ENCODE measurements at places on chromosomes 3 and 15. TPM values are rescaled to one million over a fixed set of nuclear protein-coding genes. Genes with fewer than 3 reads are reported as not detected.

GRCh38 chr3:77427528-77427927, 387.6 kb downstream of the ROBO2 start:
- no peak for DNase-seq

GRCh38 chr3:10188804-10189556, 24.3 kb downstream of the IRAK2 start:
- no peak for DNase-seq

DNA sequence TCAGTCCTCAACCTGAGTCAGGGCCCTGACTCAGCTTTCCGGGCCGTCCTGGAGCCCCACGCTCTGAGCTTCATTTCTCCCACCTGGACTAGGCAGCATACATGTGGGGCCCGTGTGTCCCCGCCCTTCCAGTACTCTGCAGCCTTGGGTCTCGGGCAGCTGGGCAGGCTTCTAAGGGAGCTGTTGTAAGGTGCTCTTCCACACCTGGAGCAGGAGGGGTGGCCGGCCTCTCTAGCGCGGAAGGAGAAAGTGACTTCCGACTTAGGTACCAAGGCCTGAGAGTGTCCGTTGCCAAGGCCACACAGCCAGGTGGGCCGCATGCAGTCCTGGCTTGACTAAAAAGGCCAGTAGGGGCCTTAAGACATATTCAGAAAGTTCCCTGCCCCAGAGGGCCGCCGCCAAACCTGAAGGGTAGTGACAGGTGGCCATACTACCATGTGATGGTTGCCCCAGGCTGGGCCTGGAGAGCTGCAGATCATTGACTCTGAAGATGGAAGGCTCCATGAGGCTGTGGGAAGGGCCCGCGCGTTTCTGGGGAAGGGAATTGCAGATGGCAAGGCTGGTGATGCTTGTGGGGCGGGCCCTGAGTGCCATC, 9.4 kb upstream of the SEMA3B start:
- no peak for DNase-seq

DNA sequence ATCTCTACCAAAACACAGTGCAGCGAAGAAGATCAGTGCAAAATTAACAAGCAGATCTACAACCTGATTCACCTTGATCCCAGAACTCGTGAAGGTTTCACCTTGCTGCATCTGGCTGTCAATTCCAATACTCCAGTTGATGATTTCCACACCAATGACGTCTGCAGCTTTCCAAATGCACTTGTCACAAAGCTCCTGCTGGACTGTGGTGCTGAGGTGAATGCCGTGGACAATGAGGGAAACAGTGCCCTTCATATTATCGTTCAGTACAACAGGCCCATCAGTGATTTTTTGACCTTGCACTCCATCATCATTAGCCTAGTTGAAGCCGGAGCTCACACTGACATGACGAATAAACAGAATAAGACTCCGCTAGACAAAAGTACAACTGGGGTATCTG, 13.2 kb downstream of the FEM1B start:
- no peak for DNase-seq

GRCh38 chr3:138384976-138385375, 36.6 kb downstream of the MRAS start:
- no peak for DNase-seq

DNA sequence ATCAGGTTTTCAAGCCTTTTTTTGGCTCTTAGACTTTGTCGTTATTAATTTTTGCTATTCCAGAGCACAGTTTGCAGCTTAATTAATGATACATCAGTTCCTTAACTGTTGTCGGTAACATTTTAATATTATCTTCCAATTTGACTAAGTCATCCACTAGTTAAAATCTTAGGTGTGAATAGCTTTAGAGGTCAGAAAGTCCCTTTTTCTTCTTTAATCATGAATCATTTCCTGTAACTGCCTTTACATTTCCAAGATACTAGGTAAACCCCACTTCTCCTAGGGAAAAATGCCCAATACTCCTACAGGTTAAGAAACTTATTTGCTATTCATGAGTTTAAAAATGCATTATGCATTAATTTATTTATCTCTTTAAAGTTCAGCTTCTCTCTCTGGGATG, 260.9 kb upstream of the CFAP20DC start:
- DNase-seq, result no peak

DNA sequence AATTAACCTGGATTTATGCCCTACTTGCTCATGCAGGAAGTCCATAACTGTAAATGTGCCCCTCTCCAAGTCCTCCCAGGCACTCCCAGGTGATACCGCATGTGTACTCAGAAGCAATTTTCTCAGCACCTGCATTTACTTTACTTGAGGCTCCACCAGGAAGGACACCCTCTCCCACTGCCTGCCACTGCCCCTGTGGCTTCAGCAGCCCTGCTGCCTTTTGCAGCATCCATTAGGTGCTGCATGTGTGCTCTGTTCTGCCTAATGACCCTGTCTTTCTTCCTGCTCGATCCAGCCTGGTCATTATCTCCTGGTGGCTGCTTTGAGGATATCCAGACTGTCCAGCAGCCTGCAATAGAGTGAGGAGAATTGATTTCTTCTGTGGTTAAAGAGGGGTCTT, 107.6 kb upstream of the SEMA6D start:
- DNase-seq, result no peak

DNA sequence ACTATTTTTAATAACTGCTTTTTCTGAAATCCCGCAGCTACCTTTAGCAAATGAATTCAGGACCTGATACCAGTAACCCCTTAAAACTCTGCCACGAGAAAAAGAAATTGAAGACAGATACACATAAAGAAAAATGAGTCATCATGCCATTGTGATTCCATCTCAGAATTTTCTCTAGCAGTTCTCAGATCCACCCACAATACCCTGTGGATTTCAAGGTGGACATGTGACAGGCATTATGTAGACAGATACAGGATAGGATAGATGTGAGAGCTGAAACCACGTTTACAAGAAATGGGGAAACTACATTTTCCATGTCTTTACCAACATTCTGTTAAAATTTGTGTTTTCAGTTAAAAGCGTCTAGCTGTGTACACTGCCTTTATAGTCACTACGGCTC, 291.9 kb upstream of the NR2F2 start:
- no peak for DNase-seq

- no peak for DNase-seq
Observed at GRCh38 chr3:158671821-158672214, 630 bp downstream of the LXN start.

GRCh38 chr3:167653760-167654159, at the start of gene WDR49:
Gene WDR49 (minus strand): TSS chr3:167653942. CDS start chr3:167653425, 517 bp downstream.
- DNase-seq, result no peak

- no peak for DNase-seq
Observed at GRCh38 chr3:67301556-67301955, 303.4 kb downstream of the KBTBD8 start.

GRCh38 chr3:169104972-169105371, 558.5 kb downstream of the MECOM start:
- no peak for DNase-seq

DNA sequence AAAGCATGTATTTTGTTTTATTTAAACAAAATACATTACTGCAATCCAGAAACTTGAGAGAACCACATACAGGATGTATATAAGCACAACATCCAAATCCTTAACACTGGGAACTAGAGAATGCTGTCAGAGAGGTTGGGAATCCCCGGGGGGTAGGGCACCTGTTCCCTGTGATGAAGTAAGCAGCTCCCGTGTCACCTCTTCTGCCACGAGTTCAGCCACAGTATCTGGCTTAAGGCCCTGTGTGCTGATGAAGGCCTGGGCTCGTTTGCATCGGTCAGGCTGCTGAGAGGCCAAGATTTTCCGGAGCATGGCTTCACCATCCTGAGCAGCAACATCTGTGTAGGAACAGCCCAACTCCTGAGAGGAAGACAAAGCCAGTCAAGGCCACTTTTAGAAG, 36.4 kb downstream of the EIF3J start:
- no peak for DNase-seq

DNA sequence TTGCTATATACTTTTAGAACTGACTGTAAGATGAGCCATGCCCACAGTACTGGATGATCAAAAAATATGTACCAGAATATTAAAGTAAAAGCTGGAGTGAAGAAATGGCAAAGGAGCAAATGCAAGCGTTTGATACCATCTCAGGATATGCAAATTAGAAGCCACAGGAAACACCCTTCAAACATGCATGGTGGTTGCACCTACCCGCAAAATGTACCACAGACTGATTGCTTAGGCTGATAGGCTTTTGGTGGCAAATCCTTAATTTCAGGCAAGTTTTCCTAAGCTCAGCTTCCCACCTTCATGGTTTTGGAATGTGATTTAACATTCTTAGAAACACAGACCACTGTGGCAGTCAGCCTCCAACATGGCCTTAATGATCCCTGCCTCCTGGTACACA, 149.0 kb downstream of the PDZRN3 start:
- no peak for DNase-seq

- DNase-seq, result no peak
Observed at GRCh38 chr3:124413989-124414598, 316.2 kb upstream of the UMPS start.

DNA sequence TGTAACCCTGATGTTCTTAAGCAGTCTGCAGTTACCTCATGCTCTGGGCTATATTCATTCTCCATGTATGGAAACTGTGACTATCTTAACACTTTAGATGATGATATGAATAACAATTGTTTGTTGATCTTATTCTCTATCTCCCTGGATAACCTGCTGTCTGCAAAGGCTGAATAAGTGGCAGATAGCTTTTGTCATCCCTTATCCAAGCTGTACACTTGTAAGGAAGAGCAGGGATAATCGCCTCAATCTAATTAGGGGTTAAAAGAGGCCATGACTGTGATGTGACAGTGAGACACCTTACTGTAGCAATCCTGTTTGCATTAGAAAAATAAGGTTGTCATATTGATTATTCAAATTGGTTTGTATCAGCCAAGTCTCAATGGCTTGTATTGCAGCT, 123.9 kb downstream of the RSRC1 start:
- no peak for DNase-seq

DNA sequence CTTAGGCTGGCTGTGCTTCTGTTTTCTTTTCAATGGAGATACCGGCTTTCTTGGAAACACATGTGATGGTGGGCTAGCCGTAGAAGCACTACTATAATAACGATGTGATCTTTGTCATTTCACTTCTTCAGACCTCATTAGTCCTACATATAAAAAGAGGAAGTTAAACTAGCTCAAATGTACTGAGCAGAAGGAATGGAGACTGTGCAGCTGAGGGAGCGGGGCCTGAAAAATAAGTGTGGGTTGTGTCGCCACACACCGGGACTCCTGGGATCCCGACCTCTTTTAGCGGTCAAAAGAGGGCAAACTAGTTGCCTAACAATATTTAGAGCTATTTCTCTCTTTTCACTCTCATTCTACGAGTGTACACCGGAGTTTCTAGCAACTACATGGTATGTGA, 1.0 kb upstream of the RNF7 start:
- DNase-seq, result no peak

- no peak for DNase-seq
Observed at GRCh38 chr3:37075955-37076354, 82.6 kb downstream of the MLH1 start.

- DNase-seq, result no peak
Observed at GRCh38 chr15:90907838-90908507, 4.9 kb downstream of the MAN2A2 start.

The TEX55 gene
- total RNA-seq, result not detected

The NCKIPSD gene
- total RNA-seq, result 17.0 TPM

The ABCC5 gene
- 49.4 TPM for total RNA-seq

The MCTP2 gene
- total RNA-seq, result 1.0 TPM

The C3orf70 gene
- 1.4 TPM for total RNA-seq

The GATA2 gene
- 11.0 TPM for total RNA-seq

The TYRO3 gene
- 3.3 TPM for total RNA-seq

The GOLGA6L10 gene
- 0.33 TPM for total RNA-seq

The CIDEC gene
- 0.36 TPM for total RNA-seq

The ALDH1A3 gene
- 2.9 TPM for total RNA-seq

The BLM gene
- 26.2 TPM for total RNA-seq

The SEMA6D gene
- 12.4 TPM for total RNA-seq

The PTX3 gene
- 0.52 TPM for total RNA-seq

The TRPM1 gene
- total RNA-seq, result not detected

The ST3GAL6 gene
- 52.5 TPM for total RNA-seq

Measured in left ventricle myocardium inferior (tissue), 1 donor.